Mucosa of gallbladder (tissue), 1 donor: ENCODE measurements at places on chromosomes 12 and 14. TPM values are rescaled to one million over a fixed set of nuclear protein-coding genes. Genes with fewer than 3 reads are reported as not detected.

DNA sequence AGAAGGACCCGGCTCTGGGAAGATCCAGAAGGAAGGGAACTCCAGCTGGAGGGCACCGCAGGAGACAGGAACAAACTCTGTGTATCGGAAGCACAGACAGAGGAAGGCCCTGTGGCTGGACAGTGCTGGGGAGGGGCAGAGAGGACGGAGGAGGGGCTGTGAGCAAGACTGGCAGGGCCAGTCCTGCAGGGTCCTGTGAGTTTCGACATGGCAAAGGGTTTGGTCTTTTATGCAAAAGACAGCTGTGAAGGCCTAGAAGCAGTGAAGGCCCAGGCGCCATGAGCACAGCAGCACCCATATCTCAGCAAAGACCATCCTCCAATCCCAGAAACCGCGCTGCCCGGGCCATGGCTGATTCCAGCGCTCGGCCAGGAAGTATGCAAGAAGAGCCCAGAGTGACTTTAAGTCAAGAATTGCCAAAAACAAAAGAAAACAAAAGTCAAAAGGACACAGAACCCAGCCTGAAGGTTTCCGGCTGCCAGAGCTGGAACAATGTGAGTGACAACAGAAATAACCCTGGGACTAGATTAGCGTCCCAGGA lies 126.5 kb downstream of the NCOR2 start:
- no peak for DNase-seq

- no peak for DNase-seq
These were observed 95.4 kb downstream of the CHGA start for GRCh38 chr14:93018366-93018765.

DNA sequence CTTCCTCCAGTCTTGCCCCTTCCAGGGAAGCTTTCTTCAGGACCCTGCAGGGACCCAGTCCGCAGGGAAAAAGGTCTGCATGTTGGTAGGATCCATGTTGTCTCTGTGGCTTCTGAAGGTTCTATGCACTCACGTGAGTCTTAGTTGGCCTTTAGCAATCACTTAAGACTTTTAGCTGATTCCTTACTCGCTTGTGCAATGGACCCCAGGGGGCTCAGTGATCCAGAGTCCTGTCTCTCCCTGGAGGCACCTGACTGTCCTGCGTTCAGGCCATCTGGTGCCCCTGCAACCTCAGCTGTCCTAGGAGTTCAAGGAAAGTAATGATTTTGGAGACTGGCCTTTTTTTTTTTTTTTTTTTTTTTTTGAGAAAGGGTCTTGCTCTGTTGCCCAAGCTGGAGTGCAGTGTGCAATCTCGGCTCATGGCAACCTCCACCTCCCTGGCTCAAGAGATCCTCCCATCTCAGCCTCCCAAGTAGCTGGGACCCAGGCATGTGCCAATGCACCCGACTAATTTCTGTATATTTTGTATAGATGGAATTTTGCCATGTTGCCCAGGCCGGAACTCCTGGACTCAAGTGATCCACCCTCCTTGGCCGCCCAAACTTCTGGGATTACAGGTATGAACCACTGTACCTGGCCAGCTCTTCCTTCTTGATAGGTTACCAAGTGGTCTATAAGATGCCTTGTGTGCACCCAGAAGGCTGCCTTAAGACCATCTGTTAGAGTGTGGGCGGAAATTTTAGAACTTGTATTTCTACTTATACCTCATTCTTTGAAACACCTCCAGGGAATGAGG lies 4.6 kb downstream of the IFI27L2 start:
- peak; percentile 9 for DNase-seq

- DNase-seq, result no peak
These were observed 204.9 kb downstream of the ZFP36L1 start for GRCh38 chr14:68587931-68588330.

GRCh38 chr12:95253386-95253785 lies 35.8 kb downstream of the VEZT start:
- no peak for DNase-seq

DNA sequence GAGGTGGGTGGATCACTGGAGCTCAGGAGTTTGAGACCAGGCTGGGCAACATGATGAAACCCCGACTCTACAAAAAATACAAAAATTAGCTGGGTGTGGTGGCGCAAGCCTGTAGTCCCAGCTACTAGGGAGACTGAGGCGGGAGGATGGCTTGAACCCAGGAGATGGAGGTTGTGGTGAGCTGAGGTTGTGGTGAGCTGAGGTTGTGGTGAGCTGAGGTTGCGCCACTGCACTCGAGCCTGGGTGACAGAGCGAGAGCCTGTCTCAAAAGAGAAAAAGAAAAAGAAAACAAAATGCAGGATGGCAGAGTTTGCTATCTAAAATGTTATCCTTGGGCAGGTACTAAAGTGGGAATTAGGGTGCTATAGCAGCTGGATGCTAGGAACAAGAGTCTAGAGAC lies 10.8 kb upstream of the GPRC5A start:
- DNase-seq, result no peak

DNA sequence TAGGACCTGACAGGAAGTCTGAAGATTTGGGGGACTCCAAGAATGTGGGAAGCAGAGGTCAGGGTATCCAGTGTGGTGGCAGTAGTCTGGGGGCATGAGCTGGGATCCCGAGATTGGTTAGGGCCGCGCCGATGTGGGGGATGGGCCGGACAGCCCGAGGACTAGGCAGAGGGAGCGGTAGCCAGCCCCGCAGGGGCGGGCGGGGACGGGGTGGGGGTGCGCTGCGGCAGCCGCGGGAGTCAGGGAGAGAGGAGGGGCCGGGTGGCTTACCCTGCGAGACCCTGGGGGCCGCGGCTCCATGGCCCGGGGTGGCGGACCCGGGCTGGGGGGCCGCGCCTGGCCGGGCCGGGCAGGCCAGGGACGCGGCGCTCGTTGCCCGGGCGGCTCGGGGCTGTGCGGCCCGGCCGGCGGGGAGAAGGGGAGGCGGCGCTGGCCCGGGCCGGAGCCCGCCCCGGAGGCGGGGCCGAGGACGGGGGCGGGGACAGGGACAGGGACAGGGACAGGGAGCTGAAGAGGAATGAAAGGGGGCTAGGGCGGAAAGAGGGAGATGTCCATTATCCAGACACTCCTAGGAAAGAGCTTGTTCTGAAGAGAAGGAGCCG lies 5.6 kb downstream of the ZNF385A start:
- no peak for DNase-seq

RAD51AP1 gene
- 1.1 TPM for total RNA-seq

- no peak for DNase-seq
These were observed 326.8 kb downstream of the CCDC91 start for GRCh38 chr12:28517101-28517500.

DNA sequence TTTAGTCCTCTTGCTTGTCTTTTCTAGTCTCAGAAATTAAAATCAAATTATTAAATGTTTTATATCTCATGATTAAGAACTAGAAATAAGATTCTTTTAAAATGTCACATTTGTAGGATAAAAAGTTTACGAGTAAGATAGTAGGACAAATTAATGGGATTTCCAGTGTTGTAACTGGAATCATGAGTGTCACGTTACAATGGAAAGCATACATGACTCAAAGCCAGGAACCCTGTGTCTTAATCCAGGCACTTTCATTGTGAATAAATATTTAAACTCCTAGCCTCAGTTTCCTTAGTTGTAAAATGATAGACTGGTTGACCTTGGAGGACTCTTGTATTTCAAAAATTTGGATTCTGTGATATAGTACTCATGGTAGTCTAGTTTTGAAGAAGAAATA lies 84.9 kb downstream of the MIA2 start:
- DNase-seq, result no peak

GRCh38 chr14:68216079-68216478 lies 396.5 kb downstream of the RAD51B start:
- DNase-seq, result no peak

- DNase-seq, result peak; percentile 54
These were observed 47.7 kb upstream of the ATP2A2 start for GRCh38 chr12:110233212-110233903.

- no peak for DNase-seq
These were observed 64.2 kb downstream of the ADCK1 start for GRCh38 chr14:77864085-77864484.

CMAS gene
- 55.2 TPM for total RNA-seq

DNA sequence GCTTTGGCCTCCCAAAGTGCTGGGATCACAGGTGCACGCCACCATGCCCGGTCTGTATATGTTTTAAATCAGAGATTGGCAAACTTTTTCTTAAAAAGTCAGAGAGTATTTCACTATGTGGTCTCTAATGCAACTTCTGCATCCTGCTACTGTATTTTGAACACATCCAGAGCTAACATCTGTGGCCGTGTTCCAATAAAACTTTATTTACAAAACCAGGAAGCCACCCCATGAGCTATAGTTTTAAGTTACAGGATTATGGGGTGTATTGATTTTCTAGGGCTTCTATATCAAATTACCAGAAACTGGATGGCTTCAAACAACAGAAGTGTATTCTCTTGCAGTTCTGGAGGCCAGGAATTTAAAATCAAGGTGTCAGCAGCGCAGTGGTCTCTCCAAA lies 5.3 kb upstream of the RBM19 start:
- DNase-seq, result no peak

GRCh38 chr14:23147676-23148075 lies 28.6 kb upstream of the CEBPE start:
- peak; percentile 32 for DNase-seq

- DNase-seq, result no peak
These were observed 7.1 kb downstream of the FOXN3 start for GRCh38 chr14:89409961-89410360.

DNA sequence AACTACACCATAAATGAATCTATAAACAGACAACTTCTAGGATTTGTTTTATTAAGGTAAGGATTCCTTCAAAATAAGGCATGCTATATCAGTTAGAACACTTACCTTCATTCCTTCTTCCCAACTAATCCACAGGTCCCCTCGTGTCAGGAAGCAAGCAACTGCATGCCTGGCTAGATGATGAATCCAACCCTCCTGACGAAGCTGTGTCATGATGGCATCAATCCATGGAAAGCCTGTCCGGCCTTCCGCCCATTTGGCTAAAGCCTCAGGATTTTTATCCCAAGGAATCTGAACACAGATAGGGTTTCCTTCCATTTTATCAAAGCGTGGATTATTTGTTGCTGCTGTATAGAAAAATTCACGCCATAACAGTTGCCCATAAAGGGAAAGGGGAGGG lies 12.5 kb upstream of the MTERF2 start:
- no peak for DNase-seq

GRCh38 chr12:101599771-101600484 lies 5.2 kb downstream of the MYBPC1 start:
- no peak for DNase-seq

DNA sequence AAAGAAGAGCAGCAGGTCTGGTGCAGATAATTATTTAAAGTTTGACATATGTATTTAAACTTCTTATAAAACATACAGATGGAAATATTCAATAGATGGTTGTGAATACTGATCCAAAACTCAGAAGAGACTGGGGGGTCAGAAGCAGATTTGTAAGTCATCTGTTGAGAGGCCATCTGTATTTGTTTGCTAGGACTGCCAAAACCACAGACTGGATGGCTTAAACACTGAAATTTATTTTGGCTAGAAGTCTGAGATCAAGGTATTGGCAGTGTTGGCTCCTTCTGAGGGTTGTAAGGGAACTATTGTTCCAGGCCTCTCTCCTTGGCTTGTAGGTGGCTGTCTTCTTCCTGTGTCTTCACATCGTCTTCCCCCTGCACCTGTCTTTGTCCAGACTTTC lies 153.9 kb downstream of the LRRK2 start:
- DNase-seq, result no peak

DNA sequence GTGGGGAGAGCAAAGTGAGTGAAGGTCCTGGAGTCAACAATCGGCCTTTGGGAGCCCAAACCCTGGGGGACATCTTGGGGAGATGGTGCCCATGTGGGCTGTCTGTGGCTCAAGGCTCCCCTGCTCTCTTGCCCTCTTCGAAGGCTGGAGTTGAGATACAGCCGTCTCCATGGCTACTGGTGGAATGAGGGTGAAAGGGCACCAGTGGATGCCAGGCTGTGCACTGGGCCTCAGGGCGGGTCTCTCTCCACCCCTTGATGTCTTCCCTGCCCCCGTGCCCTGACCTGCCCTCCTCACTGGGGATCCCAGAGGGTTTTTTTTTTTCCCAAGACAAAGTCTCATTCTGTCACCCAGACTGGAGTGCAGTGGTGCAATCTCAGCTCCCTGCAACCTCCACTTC lies 2.0 kb upstream of the ANKRD9 start:
- DNase-seq, result no peak

DNA sequence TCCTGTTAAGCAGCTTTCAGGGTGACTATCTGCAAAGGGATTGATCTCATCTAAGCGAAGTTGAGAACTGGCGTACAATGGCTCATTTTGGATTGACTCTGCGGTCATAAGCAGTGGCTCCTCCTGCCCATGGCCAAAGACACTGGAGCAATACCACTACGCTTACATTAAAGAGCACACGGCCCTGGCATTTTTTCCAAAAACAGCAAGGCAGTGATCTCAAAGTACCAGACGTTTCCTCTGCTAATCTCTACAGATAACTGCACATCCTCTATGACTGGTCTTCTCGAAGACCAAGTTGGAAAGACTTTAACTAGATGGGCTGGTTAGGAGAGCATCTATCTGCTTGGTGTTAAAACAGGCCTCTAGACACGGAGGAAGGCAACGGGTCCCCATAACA lies 2.7 kb downstream of the PITPNM2 start:
- DNase-seq, result no peak

GRCh38 chr12:8867009-8867408 lies 44.6 kb downstream of the A2ML1 start:
- no peak for DNase-seq

PRICKLE1 gene
- 32.8 TPM for total RNA-seq

CYP46A1 gene
- 1.8 TPM for total RNA-seq

DIO3 gene
- total RNA-seq, result 1.8 TPM

LBHD2 gene
- 0.60 TPM for total RNA-seq

DNA sequence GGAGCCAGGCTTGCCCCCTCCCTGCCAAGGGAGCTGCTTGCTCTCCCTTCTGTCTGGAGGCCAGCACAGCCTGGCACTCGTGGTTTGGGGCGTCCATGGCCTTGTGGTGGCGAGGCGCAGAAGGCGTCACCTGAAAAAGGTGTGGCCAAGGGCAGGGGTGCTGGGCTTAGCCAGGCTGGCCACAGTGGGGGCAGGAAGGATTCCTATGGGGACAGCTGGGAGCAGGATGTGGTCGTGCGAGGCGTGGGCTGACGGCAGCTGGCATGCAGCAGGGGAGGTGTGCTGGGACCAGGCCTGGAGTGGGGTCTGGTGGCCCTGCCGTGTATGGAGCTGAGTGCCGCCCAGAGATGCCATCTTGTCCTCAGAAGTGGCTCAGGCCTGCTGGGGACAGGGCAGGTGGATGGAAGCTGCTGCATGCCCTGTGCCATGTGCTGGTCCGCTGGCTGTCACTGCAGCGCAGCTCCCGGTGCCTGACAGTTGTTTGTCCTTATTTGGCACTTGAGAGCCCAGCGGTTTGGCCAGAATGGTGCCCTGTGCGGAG lies 30.0 kb downstream of the SH2B3 start:
- DNase-seq, result no peak

CLEC4E gene
- total RNA-seq, result 7.8 TPM

SIX4 gene
- 2.5 TPM for total RNA-seq

DNA sequence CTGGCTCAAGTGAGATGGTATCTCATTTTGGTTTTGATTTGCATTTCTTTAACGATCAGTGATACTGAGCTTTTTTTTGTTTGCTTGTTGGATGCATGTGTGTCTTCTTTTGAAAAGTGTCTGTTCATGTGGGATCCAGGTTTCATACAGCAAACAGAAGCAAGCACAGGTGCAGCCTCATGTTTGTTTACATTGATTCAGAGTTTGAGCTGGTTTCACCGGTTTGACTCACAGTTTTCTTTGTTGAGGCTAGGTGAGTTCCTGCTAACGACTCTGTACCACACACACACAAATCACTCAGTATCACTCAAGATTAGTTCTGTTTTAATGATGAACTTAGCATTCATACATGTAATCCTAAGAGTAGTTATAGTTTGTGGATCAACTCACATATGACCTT lies 3.7 kb downstream of the OR10G2 start:
- no peak for DNase-seq

- no peak for DNase-seq
These were observed 15.3 kb upstream of the MYF6 start for GRCh38 chr12:80692114-80692513.
